ENCODE measurements at places on chromosomes 6 and 20. TPM values are rescaled to one million over a fixed set of nuclear protein-coding genes. Genes with fewer than 3 reads are reported as not detected.

MUC21 gene
- not detected for total RNA-seq

BPIFB1 gene
- not detected for total RNA-seq

HSPA1L gene
- 0.14 TPM for total RNA-seq

FLOT1 gene
- total RNA-seq, result 36.5 TPM

SLC17A3 gene
- total RNA-seq, result not detected

CLDN20 gene
- 0.14 TPM for total RNA-seq

CTCFL gene
- total RNA-seq, result not detected

ANGPT4 gene
- not detected for total RNA-seq
